ENCODE measurements at places on chromosomes 16 and 17. TPM values are rescaled to one million over a fixed set of nuclear protein-coding genes. Genes with fewer than 3 reads are reported as not detected.

Gene CD300H
- not detected for total RNA-seq

- H3K27ac ChIP-seq, result no peak overlapping the region
- H3K4me3 ChIP-seq, result no peak overlapping the region
- H3K4me1 ChIP-seq, result no peaks in the 10 kb centered on the region
- no peaks in the 10 kb centered on the region for H3K36me3 ChIP-seq
- DNase-seq, result no peak
These were observed 15.7 kb downstream of the TMIGD1 start for GRCh38 chr17:30318155-30318554.

- H3K4me3 ChIP-seq, result no peak overlapping the region
- no peaks in the 10 kb centered on the region for H3K27me3 ChIP-seq
- DNase-seq, result no peak
- H3K36me3 ChIP-seq, result no peaks in the 10 kb centered on the region
- no peak overlapping the region for H3K27ac ChIP-seq
- H3K4me1 ChIP-seq, result no peaks in the 10 kb centered on the region
These were observed 15.1 kb upstream of the CBX4 start for GRCh38 chr17:79854080-79855060.

GRCh38 chr17:20073055-20073979 lies 64.2 kb downstream of the SPECC1 start:
- peak; percentile 56 for DNase-seq
- no peaks in the 10 kb centered on the region for H3K36me3 ChIP-seq
- H3K27me3 ChIP-seq, result no peaks in the 10 kb centered on the region
- H3K4me3 ChIP-seq, result no peak overlapping the region
- peak overlapping the region; percentile 14 for H3K27ac ChIP-seq
- H3K4me1 ChIP-seq, result no peaks in the 10 kb centered on the region

- no peak overlapping the region for H3K4me3 ChIP-seq
- H3K27me3 ChIP-seq, result no peaks in the 10 kb centered on the region
- H3K4me1 ChIP-seq, result no peaks in the 10 kb centered on the region
- no peaks in the 10 kb centered on the region for H3K36me3 ChIP-seq
- DNase-seq, result no peak
These were observed 13.1 kb upstream of the ETV4 start for GRCh38 chr17:43559161-43559816.

DNA sequence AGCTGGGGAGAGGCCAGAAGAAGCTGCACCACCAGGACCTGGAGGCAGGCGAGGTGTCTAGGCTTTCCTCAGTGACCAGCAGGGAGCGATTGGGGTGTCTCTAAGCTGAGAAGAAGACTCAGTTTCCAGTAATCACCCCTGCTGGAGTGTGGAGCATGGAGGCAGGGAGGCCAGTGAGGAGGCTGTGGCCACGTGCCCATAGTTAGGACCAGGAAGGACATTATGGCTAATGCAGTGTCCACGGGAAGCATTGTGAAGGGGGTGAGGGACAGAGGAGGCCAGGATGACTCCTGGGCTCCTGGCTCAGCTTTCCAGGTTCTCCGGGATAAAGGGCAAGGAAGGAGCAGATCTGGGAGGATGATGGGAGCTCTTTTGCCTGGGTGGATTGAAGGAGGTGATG lies 5.7 kb downstream of the KRT13 start:
- H3K27me3 ChIP-seq, result no peaks in the 10 kb centered on the region
- no peak overlapping the region for H3K27ac ChIP-seq
- no peak overlapping the region for H3K4me3 ChIP-seq
- H3K36me3 ChIP-seq, result no peaks in the 10 kb centered on the region
- DNase-seq, result no peak
- H3K4me1 ChIP-seq, result peaks cover 9% of the 10 kb centered on the region

Data from testis (tissue), 5 donors.